ENCODE measurements at places on chromosomes 12 and 14.
A peak's percentile ranks its signal among the peaks of the same experiment; 100 is the strongest.

GRCh38 chr14:81222691-81223090 lies 1.9 kb upstream of the GTF2A1 start:
- no peak for DNase-seq

DNA sequence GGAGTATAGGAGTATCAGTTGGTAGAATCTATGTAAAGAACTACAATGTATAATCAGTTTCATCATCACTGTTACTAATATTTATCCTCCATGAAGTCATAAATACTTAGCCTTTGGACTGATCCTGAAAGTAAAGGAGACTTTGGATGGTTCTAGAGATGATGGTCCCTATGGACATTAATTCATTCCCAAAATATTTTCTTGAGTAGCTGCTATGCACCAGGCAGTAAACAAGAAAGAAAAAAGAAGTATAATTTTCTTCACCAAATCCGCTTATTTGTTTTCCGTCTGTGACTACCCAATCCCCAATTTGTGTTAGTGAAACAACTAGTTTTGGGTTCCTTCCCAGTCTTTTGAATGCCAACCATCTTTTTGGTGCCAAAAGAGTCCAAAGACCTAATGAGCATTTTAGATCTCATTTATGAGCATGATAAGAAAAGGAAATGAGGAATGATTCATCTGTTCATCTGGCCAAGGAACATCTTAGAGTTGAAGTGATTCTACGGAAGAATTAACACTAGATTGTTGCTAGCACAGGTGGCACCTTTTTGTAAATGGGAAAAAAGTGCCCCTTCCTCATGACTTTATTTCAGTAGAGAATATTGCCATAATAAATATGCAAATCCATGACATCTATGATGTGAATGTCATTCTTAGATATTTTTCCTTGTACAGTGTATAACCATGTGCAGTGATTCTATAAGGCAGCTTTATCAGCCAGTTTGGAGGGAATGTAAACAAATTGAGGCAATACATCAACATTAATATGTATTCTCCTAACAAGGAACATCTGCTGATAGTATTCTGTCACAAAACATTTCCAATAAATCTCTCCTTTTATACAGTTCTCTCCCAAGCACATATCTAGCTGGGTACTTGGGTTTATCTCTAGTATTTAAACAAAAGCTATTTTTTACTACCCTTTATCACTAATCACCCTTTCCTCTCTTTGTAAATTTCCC lies 85.1 kb upstream of the CCDC91 start:
- DNase-seq = no peak

GRCh38 chr12:117134059-117134458 lies 34.8 kb upstream of the TESC start:
- DNase-seq = peak; percentile 44

DNA sequence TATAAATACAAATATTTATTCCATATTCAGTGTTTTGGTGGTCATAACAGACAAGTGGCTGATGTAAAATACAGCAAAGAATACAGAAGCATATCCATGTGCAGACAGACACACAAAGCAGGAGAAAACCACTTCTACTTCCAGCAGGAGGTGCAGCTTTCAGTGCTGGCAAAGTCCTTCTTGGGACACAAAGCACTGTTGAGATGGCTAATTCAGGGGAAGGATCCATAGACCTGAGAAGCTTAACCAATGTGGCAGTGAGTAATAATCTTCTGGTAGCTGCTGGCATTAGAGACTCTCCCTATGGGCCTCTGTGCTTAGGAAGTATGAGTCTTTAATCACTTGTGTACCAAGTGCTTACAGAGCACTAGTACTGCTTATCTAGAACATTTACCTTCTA lies 26.8 kb downstream of the AMN1 start:
- peak; percentile 13 for DNase-seq

DNA sequence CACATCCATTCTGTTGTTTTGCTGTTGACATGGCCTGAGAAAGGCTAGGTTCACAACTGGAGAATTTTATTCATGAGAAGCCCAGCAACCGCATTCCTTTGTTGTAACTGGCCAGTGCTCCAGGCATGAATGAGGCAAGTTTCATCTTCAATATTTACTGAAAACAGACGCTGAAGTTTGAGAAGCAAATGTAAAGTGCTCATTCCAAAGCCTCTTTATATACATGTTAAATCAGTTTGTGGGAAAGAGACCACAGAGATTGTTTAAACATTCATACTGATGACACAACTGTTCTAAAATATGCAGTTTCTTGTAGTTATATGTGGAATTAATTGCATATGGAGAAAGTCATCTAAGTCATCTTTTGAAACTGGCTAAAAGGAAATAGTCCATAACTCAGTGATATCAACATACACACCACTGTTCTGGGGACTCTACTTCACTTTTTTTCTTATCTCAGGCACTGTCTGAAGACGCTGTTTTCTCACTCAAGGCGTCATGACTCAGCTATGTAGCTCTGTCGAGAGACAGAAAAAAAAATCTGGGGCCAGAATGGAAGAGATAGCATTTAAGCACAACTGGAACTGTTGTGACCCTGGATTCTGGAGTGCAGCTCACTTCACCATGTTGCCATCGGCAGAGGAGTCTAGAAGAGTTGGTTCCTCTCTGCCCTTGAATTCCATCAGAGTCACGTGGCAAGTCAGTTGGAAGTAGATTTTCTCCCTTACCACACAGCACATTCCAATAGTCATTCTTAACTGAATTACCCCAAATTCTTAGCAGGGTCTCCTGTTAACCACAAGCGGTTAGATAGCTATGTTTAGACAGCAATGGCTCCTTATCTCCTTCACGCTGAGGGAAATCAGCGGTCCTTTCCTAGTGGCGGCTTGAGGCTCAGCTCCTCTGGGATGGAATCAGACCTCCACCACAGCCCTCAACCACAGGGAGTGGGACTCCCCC lies 258.4 kb upstream of the HMGA2 start:
- no peak for DNase-seq

- DNase-seq = no peak
Observed at GRCh38 chr14:39364509-39364908, 67.7 kb downstream of the FBXO33 start.

- peak; percentile 96 for DNase-seq
Observed at GRCh38 chr12:49279706-49280159, 14.9 kb downstream of the TUBA1C start.

DNA sequence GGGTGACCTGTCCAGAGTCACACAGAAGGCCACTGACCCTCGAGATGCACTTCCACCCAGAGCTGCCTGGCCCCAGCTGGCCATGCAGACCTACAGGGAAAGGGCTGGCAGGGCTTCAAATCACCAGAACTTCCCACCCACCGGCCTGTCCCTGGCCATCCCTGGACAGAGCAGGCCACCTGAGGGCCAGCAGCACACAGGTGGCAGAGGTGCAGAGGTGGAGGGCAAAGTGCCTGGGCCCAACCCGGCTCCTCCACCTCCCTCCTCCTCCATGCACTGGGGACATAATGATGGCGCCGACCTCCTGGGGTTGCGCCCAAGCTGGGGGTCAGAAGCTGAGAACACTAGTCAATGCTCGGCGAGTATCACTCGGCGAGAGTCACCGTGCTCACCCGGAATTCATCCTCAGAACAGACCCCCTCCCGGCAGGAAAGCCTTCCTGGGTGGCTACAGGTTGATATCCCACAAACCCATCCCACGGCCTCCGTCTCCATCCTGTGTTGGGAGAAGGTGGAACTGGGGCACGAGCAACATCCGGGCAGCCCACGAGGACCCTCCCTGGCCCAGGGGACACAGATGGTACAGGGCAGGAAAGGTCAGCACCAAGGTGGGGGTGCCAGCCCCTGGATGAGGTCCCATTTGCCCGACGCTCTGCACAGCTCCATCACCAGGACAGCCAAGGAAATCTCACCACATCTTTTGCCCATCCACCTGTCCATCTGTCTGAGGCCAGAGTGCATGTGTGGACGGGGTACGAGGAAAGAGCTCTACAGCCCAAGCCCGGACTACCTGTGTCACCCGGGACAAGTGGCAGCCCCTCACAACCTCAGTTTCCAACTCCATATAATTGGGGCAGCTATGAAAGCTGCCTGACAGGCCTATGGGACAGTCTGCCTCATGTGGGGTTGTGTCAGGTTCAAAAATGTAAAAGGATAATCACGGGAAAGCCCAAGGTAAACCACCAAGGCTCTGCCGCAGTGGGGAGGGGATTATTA lies 10.8 kb downstream of the BEGAIN start:
- no peak for DNase-seq

DNA sequence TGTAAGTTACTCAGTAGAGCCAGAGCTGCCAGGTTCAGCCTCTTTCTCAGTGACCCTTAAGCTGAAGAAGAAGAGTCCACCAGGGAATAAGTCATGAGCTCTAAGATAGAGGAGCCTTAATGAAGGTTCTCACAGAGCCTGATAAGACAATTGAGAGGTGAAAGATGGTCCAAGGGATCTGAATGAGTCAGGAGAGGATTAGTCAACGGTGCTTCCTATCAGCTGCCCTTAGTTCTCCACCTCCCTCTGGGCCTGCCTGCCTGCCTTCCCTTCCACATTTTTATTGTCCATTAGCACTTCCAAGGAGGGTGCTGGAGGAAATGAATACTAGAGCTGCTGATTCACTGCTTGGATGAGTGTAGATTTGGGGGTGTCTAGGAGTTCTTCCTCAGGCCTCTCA lies 161.7 kb upstream of the RMST start:
- peak; percentile 7 for DNase-seq

GRCh38 chr14:67766035-67766680 lies 50.2 kb downstream of the ZFYVE26 start:
- peak; percentile 78 for DNase-seq

- DNase-seq = no peak
Observed at GRCh38 chr12:109722721-109723094, 9.1 kb downstream of the FAM222A start.

- no peak for DNase-seq
Observed at GRCh38 chr12:10027311-10027710, 3.2 kb upstream of the CLEC9A start.

DNA sequence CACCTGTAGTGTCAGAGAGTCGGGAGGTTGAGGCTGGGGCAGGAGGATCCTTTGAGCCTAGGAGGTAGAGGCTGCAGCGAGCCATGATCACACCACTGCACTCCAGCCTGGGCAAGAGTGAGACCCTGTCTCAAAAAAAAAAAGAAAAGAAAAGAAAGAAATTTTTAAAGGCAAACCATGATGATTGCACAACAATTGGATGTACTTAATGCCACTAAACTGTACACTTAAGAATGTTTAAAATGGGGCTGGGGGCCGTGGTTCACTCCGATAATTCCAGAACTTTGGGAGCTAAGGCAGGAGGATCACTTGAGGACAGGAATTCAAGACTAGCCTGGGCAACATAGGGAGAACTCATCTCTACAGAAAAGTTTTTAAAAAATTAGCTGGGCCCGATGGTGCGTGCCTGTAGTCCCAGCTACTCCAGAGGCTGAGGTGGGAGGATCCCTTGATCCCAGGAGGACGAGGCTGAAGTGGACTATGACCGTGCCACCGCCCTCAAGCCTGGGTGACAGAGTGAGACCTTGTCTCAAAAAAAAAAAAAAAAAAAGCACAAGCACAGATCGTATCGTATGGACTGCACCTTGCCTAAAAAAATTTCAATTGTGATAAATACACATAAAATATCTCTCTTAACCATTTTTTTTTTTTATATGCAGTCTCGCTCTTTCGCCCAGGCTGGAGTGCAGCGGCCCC lies 32.7 kb downstream of the JAG2 start:
- DNase-seq = no peak

- DNase-seq = peak; percentile 85
Observed at GRCh38 chr12:13094367-13094766, 9.1 kb downstream of the GSG1 start.

DNA sequence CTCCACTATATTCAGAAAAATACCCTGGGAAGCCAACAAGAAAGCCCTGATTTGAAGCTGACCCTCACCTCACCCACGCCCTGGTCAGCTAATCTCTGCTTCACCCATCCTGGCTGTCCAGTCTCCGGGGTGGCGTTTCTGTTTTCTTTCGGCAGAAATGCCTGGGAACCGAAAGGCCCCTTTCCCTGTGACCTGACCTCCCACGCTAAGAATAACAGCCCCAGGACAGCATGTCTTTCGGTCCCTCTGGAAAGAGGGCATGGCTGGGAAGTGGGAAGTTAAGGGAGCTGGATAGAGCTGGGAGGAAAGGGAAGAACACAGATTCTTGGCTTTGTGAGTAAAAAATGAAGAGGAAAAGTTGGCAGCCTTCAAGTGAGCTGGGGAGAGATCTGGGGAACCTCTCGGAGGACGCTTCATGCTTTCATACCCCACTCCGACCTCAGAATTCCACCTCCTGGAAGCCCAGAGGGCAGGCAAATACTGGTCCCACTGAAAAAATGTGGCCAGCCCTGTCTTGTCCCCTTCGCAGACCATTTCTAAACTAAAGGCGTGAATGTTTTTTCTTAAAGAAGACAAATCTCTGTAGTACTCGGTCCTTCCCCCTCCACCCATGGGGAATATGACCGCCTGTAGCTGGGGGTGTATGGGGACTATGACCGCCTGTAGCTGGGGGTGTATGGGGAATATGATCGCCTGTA lies 163.0 kb upstream of the FKBP4 start:
- DNase-seq = no peak

DNA sequence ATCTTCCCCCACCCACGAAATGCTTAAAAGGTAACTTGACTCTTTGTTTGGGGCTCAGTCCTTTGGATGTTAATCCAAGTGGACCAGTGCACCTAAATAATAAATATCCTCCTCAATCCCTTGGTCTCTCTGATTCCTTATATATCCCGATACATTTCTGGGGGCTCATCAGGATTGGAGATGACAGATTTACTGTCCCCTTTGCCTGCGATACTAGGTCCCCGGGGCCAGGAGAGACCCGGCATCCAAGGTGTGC lies 26.3 kb downstream of the KLRK1 start:
- DNase-seq = no peak

- no peak for DNase-seq
Observed at GRCh38 chr14:104278214-104278534, 139.8 kb downstream of the KIF26A start.

DNA sequence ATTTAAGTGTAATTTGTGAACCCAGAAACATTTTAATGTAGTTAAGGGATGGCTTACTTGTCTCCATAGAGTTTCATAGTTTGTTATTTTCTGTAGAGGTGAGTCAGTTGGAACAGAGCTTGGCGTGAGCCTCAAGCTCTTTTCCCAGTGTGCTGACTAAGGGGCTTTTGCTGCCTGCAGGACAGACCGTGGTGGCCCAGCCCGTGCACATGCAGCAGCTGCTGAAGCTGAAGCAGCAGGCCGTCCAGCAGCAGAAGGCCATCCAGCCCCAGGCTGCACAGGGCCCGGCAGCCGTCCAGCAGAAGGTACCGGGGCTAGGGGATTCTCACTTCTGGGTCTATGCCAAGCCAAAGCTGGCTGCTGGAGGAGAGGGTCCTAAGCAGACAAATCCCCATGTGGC lies 76.9 kb downstream of the DDX51 start:
- no peak for DNase-seq

DNA sequence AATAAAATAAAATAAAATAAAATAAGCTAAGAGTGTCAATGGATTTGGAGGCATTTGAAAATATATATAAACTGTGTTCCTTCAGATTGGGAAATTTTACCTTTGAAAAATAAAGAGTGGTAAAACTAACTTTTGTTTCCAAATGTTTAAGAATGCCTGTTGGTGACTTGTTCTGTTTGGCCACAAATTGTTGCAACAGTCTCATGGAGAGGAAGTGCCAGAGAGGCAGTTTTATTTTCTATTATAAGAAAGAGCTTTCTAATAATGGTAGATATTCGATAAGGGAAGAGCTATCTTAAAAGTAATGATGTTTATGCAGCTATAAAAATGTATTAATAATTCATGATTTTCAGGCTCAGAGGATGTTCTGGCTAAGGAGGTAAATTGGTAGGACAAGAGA lies 68.8 kb upstream of the MDGA2 start:
- peak; percentile 35 for DNase-seq

GRCh38 chr12:49568442-49569162 lies 660 bp upstream of the MCRS1 start:
- DNase-seq = peak; percentile 25

- DNase-seq = no peak
Observed at GRCh38 chr12:59041241-59042121, 121.2 kb upstream of the LRIG3 start.
